ENCODE measurements at places on chromosomes 3 and 15.

DNA sequence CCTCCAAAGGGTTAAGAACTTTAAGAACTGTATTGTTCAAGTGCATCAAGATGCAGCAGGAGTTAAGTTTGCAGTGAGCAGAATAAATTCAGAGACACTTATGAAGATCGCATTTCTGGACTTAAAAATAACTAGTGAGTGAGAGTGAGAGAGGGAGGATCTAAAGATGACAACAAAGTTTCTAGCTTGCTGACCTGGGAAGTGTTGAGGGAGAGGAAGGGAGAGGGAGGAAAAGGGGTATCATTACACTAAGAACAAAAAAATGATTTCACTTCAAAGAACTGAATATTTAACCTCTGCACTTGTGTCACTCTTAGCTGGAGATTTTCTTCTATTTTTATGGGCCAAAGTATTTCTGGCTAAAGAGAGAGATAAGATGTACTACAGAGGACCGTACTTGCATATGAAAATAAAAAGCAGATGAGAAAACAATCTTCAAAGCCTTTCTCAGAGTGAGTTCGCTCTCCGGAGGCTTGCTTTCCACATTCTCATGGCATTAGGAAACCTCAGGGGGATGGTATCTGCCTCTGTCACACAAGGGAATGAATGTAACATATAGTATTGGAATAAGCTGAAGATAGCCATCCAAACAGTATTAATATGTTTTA is 91.4 kb upstream of the TJP1 start:
- DNase-seq: no peak

- DNase-seq: no peak
Observed at GRCh38 chr3:12024959-12025570, 20.9 kb downstream of the SYN2 start.

GRCh38 chr15:61715082-61715481 is 345.2 kb downstream of the VPS13C start:
- DNase-seq: peak; percentile 14

DNA sequence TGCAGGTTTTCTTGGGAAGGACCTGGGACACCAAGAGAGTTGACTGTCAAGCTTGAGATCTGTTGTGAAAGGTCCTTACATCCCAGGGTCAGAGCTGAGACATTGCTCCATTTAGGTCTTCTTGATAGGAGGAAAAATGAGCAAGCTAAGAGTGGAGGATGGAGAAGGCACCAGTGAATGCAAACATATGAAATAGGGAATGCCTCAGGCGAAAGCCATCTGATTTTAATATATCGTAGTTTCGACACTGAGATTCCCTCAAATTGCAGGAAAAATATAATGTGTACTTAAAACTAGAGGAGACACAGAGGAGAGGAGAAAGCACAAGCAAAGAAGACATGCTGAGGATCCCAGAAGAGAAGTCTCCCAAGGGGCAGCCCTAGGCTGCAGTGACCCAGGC is 85.5 kb downstream of the TM4SF4 start:
- no peak for DNase-seq

GRCh38 chr3:188673646-188674186 is 498.1 kb upstream of the TPRG1 start:
- no peak for DNase-seq
